ENCODE measurements at places on chromosomes 5 and 9. TPM values are rescaled to one million over a fixed set of nuclear protein-coding genes. Genes with fewer than 3 reads are reported as not detected.

- H3K36me3 ChIP-seq: peaks cover 26% of the 10 kb centered on the region
- H3K27me3 ChIP-seq: no peaks in the 10 kb centered on the region
- no peak overlapping the region for H3K4me3 ChIP-seq
- no peak overlapping the region for H3K27ac ChIP-seq
Measured at GRCh38 chr5:143600396-143601075, 197.1 kb upstream of the NR3C1 start.

DNA sequence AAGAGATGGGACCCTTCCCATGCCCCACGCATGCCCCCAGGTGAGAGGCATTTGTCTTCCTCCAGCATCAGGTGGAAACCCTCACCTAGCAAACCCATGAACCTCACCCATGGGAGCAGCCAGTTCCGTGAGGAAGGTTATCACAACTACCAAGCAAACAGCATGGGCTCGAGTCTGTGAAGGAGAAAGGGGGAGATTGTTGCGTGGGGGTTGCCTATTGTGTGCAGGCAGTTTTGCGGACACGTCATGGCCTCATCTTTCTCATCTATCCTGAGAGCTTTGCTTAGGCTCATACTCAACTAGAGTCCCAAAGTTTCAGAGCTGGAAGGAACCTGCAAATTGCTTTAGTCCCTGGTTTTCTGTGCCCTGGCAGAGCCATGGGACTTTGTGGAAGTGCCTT is 73.6 kb upstream of the TGFBR1 start:
- H3K27me3 ChIP-seq: no peaks in the 10 kb centered on the region
- H3K4me1 ChIP-seq: peaks cover 42% of the 10 kb centered on the region
- DNase-seq: no peak
- H3K36me3 ChIP-seq: peaks cover 2% of the 10 kb centered on the region
- H3K4me3 ChIP-seq: no peak overlapping the region

The TAS2R1 gene
- total RNA-seq: not detected

DNA sequence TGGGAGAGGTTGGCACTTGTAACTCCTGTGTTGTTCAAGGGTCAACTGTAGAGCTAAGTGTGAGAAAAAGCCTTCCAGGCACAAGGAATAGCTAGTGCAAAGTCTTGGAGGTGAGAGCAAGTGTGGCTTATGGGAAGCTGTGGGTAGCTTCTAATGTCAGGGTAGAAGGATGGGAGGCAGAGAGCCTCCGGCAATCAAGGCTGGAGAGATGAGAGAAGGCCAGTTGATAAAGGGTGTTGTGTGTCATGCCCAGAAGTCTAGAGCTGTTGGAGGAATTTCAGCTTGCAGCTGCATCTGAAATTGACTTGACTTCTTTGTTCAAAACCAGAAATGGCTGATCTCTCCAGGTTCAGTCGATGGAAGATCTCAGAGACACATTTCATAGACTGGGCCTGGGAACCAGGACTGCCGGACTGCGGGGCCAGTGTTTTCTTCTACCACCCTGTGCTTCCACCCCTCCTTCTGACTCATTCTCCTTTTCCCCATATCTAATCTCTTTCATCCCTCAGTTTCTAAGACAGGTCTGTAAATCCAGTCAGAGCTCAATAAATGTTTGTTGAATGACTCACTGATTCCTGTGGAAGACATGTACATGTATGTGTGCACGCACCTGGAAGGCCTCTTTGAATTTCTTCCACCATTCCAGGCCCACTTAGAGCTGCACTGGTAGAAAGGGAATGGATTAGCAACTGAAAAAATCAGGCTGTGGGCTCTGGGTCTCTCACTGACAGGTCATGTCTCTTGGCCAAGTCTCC is 67.8 kb upstream of the KLF4 start:
- H3K4me3 ChIP-seq: no peak overlapping the region
- H3K27ac ChIP-seq: no peak overlapping the region
- no peaks in the 10 kb centered on the region for H3K27me3 ChIP-seq
- no peak for DNase-seq
- H3K4me1 ChIP-seq: no peaks in the 10 kb centered on the region

DNA sequence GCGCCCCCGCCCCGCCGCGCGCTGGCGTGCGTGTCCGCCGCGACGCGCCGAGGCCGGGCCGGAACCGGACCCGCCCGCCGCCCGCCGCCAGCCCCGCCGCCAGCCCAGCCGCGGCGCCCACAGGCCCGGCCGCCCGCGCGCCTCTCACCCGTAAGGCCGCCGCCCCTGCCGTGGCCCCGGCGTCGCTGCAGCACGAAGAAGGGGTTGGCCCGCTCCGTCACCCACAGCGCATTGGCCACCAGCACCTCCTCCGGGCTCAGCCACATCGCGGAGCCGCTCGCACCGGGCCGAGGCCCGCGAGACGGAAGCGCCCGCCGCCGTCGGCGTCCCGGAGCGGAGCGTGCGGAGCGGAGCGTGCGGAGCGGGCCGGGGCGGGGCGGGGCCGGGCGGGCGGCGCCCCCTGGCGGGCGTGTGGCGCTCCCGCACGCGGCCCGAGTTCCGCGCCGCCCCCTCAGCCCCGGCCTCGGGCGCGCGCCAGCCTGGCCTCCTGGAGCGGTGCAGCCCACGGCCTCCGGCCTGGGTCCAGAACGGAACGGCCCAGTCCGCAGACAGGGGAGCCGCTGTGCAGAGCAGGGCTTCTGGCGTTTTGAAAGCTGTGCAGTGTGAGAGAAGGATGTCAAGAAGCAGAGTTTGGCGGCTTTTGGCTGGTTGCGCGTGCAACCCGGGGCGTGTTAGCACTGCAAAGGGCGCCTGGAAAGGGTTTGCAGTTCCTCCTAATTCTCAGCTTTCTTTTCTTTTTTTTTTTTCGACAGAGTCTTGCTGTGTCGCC is at the start of gene TBC1D9B:
TBC1D9B (minus strand) TSS at position 342 of the 769 bp plus-strand sequence; CDS start at position 266, 76 bp downstream.
- no peaks in the 10 kb centered on the region for H3K27me3 ChIP-seq

GRCh38 chr5:111950660-111951059 is 193.7 kb upstream of the NREP start:
- no peaks in the 10 kb centered on the region for H3K27me3 ChIP-seq
- H3K27ac ChIP-seq: no peak overlapping the region
- H3K4me1 ChIP-seq: no peaks in the 10 kb centered on the region
- H3K4me3 ChIP-seq: no peak overlapping the region
- DNase-seq: no peak

The CCNJL gene
- 0.23 TPM for total RNA-seq

GRCh38 chr5:96253140-96253539 is 179.9 kb downstream of the PCSK1 start:
- no peak for DNase-seq
- no peak overlapping the region for H3K27ac ChIP-seq
- no peak overlapping the region for H3K4me3 ChIP-seq
- H3K27me3 ChIP-seq: peaks cover 22% of the 10 kb centered on the region
- no peaks in the 10 kb centered on the region for H3K36me3 ChIP-seq
- H3K4me1 ChIP-seq: peaks cover 2% of the 10 kb centered on the region

The NR5A1 gene
- not detected for total RNA-seq

Data from activated CD8-positive, alpha-beta memory T cell treated with anti-CD3 and anti-CD28 coated beads, Interleukin-2, amount 10 ng/mL, durations not matched to agents 7 days and 5 days (primary cell).